ENCODE measurements at places on chromosomes 7 and 10.

DNA sequence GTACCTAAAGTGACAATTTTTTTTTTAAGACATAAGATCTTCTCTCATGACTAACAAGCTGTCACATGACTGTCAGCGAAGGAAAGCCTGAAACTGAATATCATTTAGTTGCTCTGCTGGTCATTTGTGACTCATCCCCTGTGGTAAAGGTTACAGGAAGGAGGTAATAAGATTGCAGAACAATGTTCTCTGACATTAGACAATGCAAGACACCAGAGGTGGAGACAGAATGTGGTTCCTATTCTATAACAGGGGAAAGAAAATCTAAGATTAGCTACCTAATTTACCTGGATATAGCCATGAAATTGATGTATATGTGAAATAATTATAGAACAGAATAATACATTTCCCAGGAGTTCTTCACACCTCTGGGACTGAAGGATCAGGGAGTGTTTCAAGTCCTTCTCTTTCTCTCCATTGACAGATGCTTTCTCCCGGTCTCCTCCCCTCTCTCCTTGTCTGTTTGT lies 47.7 kb downstream of the LRGUK start:
- DNase-seq: no peak

GRCh38 chr7:11716185-11716584 lies 115.8 kb downstream of the THSD7A start:
- no peak for DNase-seq

- DNase-seq: no peak
Observed at GRCh38 chr10:78464856-78465267, 431.2 kb downstream of the RPS24 start.

- no peak for DNase-seq
Observed at GRCh38 chr7:135798095-135798494, 49.5 kb upstream of the FAM180A start.

GRCh38 chr7:151748733-151749132 lies 128.2 kb downstream of the PRKAG2 start:
- DNase-seq: no peak

DNA sequence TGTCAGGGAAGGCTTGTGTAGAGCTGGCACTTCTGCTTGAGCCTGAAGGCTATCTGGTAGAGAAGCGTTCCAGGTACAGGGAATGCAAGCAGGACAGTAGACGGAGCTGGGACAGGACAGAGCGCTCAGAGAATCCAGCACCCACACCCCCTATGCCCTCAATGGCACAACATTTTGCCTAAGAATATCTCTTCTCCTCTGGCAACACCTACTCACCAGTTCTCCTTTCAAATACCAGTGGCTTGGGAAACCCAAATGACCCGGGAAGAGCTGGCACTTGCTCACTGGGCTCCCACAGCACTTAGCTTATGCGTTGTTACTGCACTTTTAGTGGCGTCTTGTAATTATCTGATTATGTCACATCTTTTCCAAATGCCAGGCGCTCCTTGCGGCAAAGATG lies 118.6 kb downstream of the RNF216 start:
- DNase-seq: no peak

DNA sequence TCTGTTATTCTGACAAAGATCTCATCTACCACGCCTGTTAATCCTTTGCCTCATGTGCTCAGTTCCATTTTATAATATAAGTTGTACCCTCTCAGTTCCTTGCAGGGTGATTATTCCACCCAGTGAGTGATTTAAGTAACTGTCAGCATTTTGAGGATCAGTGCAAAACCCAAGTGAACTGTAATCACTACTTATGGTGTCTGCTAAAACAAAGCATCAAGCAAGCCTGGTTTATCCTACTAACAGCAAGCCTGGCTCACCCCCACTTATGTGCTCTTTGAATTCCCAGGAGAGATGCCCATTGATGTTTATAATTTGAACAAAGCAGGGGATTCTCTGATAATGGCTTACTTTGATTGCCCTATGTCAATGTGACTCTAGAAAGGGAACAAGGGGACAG lies 186.8 kb upstream of the LRGUK start:
- no peak for DNase-seq
